ENCODE measurements at places on chromosomes 6 and 20. TPM values are rescaled to one million over a fixed set of nuclear protein-coding genes. Genes with fewer than 3 reads are reported as not detected.

- no peak for DNase-seq
Measured at GRCh38 chr6:89208551-89208950, 8.6 kb downstream of the GABRR1 start.

GRCh38 chr20:3312940-3313682 lies 74.1 kb upstream of the SLC4A11 start:
- DNase-seq, result no peak

Gene DEFB123
- total RNA-seq, result not detected

GRCh38 chr6:80767808-80768207 lies 661.3 kb downstream of the BCKDHB start:
- DNase-seq, result peak; percentile 18

DNA sequence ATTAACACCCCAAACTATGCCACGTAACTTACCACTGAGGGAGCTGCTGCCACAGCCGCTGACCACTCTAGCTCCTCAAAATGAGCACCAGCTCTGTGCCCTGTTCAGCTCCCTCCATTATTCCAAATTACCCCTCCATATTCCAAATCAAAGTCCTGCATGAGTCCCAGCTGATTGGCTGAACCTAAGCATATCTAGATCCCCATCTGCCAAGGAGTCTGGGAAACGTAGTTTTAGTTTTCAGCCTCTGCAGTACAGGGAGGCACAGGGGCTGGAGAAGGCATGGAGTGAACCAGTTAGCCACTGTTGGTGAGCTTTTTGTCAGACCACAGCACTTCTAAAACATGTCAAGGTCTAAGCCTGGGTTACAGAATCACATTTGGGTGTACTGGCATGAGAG lies 15.9 kb downstream of the UNC5CL start:
- no peak for DNase-seq

DNA sequence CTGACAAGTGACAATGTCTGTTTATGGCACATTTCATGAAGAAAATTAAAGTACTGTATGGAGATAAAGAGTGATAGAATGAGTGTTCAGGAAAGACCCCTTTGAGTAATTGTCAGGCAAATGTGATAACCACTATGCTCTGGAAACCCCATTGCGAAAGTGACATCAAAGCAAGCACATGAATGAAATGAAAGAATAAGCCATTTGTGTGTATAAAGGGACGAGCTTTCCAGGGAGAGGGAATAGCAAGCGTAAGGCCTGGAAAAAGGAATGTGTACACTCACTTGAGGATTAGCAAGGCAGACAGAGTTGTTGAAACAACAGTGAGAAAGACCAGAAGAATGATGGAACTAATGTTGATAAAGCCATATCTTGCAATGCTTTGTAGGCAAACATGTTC lies 490.0 kb downstream of the GRIK2 start:
- no peak for DNase-seq

DNA sequence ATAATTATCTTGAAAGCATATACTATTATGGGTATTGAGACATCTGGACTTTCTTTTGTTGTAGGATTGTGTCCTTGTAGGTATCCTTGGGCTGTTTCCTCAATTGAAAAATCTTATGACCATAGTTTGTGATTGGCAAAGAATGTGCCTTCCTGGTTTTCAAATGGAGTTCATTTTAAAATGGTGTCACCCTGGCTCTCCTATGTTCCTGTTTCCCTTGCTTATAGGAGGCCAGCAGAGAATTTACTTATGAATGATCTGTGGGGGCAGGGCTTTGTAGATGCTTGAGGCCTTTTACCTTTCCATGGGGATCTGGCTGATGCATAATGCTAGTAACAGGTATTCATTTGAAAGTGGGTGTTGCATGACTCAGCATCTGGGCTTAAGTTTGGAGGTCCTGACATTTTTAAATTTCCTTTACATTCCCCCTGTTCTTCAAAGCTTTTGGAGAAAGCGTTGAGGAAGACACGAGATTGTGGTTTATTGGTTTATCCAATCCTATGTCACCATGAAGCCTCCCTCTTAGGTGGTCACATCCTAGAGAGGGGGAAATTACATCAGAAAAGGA lies 135.0 kb upstream of the PROKR2 start:
- DNase-seq, result no peak

- peak; percentile 28 for DNase-seq
Measured at GRCh38 chr6:166786704-166787293, 159.7 kb upstream of the RPS6KA2 start.

- no peak for DNase-seq
Measured at GRCh38 chr6:129209355-129209754, 326.4 kb downstream of the LAMA2 start.

Gene OR2B6
- not detected for total RNA-seq

All from urinary bladder (tissue), 4 donors.